ENCODE measurements at places on chromosomes 2 and 18.

GRCh38 chr18:62865498-62865897 lies 150.2 kb downstream of the PHLPP1 start:
- no peak for DNase-seq

DNA sequence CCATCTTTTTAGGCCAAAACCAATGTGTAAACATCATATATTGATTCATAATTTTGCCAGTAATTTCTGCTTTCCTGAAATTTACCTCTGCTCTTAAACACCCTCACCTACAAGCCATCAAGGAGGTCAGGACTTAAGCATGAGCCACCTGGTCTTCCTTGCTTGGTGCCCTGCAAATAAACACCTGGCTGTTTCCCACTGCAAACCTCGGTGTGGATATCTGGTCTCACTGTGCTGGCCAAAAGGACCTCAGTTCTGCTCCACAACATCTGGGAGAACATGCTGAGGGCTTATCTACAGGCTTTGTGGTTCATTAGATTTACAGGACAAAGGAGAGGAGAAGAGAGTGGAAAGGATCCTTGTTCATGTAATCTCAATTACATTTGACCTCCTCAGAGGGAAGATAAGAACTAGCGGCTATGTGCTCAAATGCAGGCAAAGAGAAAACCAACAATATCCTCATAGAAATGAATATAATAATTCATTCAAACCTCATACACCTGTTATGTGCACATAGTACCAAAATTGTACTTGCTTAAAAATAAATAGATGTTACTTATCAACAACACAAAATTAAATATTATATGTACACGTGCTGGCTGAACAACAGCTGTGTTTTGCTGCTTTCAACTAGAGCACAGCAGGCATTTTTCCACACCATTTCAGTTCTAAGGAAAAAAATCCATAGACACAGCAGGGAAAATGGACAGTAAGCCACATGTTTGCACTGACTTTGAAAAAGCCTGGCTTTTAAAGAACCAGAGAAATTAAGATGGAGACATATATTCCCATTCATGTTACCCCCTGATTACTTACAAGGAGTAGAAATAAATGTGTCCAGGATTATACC lies 465.1 kb downstream of the LPIN1 start:
- no peak for DNase-seq

- no peak for DNase-seq
These were observed 8.9 kb upstream of the SCG2 start for GRCh38 chr2:223611061-223611460.

DNA sequence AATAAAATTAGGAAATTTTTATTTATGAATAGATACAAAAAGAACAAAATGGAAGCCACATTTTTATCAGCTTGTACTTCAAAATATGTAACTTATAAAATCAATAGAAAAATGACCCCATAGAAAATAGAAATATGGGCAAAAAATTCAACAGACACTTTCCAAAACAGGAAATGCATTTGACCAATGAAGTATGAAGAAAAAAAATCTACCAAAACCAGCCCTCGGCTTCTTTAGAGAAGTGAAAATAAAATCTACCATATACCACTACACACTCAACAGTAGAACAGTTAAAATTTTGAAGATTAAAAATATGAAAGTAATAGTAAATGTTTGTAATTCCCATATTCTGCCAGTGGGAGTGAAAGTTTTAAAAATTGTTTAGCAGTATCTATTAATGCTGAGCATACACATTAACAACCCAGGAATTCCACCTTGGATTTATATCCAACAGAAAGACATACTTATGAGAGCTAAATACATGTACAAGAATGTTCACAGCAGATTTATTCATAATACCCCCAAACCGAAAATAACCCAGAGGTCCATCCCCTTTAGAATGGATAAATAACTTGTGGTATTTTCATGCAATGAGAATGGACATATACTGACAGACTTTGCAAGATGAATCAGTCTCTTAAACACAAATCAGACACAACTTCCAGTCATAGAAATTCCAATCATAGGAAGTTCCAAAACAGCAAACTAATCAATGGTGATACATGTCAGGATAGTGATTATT lies 318.0 kb downstream of the FIGN start:
- no peak for DNase-seq

DNA sequence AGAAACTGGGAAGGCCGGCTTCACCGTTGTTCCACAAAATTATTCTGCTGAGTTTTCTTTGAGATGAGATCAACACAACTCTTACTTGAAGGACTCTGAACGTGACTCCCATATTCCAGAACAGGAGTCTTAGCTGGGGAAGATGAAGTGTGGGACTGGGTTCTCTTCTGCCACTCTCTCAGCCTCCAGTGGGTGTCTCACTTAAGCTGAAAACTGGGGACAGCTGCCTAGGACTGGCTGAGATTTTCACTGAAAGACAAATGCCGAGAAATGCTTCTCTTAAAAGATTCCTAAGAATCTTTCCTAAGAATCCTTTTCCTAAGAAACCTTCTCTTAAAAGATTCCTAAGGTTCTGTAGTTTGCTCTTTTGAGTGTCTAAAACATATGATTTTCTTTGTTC lies 156.6 kb upstream of the LHCGR start:
- DNase-seq, result no peak

DNA sequence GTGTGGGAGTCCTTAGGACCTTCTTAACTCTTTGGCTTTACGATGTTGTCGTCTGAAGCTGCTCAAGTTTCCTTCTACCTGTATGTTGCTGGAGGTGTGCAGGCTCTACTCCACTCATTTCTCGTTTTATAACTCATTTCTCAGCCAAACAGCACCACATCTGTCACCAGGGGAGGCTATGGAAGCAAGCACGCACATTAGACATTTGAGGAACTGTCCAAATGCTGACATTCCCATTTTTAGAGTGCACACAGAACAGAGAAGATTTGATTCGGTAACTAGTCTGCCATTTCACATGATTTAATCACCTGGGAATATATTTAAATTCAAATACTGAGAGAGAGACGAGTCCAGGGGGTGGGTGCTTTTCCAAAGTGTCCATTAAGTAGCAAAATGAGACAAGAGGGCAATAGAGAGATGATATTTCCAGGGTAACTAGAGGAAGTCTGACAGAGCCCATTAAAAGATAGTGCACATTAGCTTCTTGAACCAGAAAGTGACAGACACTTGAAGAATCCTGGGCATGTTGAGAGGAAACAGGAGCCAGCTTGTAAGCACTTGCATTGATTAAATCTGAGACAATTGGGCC lies 793.3 kb downstream of the TDRD15 start:
- DNase-seq, result no peak

GRCh38 chr18:40249390-40250080 lies 1705.5 kb upstream of the PIK3C3 start:
- DNase-seq, result no peak

- DNase-seq, result peak; percentile 37
These were observed 3.4 kb downstream of the SERPINB2 start for GRCh38 chr18:63890950-63891304.

DNA sequence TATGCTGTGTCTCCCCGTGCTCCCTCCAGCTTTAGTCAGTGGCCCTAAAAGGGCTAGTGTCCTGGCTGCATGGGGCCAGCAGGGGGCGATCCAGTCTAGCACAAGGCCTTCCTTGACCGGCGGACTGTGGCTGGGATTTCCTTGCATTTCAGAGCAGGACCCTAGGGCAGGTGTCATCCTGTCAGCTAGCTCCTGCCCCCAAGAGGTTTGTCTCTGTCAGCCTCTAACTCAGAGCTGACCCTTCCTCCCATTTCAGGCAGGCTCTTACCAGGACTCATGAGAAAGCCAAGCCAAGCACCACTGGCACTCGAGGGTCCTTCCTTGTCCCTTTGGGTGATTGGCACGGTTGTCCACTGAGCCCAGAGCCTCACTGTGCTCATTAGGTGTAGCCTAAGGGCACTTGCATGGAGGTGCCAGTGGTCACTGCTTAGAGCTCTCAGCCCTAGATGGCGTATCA lies 140.3 kb downstream of the RPIA start:
- no peak for DNase-seq

- no peak for DNase-seq
These were observed 4.8 kb upstream of the TMEM87B start for GRCh38 chr2:112050316-112050715.

- DNase-seq, result no peak
These were observed 24.3 kb downstream of the SMAD7 start for GRCh38 chr18:48926420-48926857.

GRCh38 chr2:41877114-41877678 lies 170.6 kb upstream of the PKDCC start:
- no peak for DNase-seq

GRCh38 chr2:103353774-103354173 lies 591.9 kb downstream of the TMEM182 start:
- no peak for DNase-seq

- no peak for DNase-seq
These were observed 4.2 kb downstream of the GALNT13 start for GRCh38 chr2:153875801-153876466.

- DNase-seq, result no peak
These were observed 226.5 kb upstream of the SPRED2 start for GRCh38 chr2:65658881-65659280.

DNA sequence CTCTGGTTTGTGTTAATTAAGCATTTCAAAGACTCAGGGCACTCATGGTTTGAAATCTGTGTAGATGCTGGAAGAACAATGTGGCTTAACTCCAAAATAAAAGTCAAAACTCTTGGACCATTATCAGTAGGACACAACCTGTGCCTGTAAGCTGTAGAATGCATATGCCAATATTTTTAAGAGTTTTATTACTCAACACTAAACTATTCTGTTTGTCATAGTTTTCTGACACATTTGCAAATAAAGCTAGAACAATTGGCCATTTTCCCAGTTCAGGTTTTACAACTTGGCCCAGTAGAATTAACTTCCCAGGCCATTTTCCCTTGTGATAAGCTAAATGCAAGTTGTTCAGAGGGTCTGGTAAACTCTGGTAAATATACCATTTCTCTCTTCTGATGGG lies 713.1 kb downstream of the CBLN2 start:
- DNase-seq, result no peak

GRCh38 chr2:1577846-1578245 lies 164.6 kb downstream of the TPO start:
- DNase-seq, result no peak
